ENCODE measurements at places on chromosomes 11 and 22. TPM values are rescaled to one million over a fixed set of nuclear protein-coding genes. Genes with fewer than 3 reads are reported as not detected.

Gene NDUFV1
- 273 TPM for total RNA-seq

DNA sequence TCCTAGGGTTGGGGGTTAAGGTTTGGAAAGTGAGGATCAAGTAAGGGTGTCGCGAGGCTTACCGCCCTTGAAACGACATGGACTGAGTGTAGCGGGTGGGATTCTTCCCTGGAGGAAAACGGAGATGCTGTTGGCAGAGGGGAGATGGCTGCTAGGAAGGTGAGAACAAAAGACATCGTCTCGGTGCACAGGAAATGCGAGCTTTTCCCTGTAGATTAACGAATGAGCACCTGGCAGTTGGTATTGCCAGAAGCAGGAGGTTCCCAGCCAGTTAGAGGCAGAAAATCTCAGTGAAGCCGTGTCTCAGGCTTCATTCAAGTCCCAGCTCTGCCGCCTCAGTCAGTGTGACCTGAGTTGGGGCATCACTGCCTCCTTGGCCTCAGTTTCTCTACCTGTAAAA lies 1.4 kb upstream of the LHFPL7 start:
- DNase-seq = no peak

DNA sequence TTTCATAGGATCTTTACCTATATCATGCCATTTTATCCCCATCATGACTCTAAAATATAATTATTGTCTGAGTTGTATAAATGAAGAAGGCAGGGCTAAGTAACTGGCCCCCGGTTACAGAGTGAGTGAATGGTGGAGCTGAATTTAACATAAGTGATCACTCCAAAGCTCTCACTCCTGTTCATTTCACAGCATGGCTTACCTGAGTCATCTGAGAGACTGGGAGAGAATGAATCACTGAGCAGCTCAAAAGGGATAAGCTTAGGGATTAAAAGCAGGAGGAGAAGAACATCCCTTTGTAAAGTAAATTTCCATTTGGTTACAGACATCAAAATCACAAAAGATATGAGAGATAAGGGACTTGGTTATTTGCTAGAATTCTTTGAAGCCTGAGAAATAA lies 294.0 kb upstream of the CTSC start:
- no peak for DNase-seq

Gene NCAM1
- total RNA-seq = 160 TPM

DNA sequence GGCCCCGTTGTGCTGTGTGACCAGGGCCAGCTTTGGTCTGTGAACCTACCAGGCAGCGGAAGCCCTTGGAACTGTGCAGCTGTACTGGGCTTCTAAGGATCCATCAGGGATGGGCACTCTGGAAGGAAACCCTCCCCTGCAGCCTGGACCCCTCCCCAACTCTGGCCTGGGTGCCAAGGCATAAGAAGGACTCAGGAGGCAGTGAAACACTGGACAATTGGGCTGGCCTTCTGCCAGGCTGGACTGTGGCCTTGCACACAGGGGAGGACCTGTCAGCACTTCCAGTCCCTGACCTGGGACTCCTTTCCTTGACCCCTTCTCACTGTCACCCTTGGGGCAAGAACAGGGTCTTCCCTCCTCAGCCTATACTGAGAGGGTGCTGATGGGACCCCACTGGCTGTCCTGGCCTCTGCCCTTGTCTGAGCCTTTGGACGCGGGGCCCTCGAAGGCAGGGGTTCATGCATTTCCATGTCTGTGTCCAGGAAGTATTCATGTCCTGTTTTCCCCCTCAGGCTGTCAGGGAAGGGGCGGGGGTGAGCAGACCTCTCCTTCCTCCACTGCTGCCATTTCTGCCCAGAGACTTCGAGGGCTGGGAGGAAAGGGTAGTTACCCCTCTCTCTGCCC lies 39.6 kb downstream of the PDE2A start:
- no peak for DNase-seq

DNA sequence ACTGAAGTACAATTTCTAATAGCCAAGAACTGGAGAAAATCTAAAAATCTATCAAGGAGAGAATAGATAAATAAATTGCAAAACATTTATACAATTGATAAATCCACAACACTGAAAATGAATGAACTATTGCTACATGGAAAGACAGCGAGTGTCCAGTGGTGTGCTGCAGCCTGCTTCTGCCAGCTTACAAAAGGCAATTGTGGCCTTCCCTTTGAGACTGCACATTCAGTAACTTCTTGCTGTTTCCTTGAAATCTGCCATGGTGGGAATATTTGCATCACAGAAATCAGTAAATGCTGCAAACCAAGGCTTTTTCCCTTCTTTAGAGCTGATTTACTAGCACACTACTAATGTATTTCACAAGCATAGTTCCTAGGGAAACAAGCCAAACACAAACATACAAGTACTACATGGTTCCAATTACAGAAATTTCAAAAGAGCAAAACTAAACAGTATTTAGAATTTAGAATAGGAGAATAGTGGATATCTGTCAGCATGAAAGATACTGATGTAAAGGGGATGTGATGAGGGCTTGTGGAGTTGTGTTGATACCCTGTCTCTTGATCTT lies 76.9 kb upstream of the TRIM77 start:
- DNase-seq = peak; percentile 5

Gene SLC7A4
- 0.41 TPM for total RNA-seq

Gene TH
- 0.62 TPM for total RNA-seq

Gene HSCB
- 13.2 TPM for total RNA-seq

Gene MAPK8IP2
- total RNA-seq = 1.2 TPM

GRCh38 chr11:68164437-68164836 lies 43.2 kb upstream of the CHKA start:
- no peak for DNase-seq

Gene PAX6
- 0.92 TPM for total RNA-seq

DNA sequence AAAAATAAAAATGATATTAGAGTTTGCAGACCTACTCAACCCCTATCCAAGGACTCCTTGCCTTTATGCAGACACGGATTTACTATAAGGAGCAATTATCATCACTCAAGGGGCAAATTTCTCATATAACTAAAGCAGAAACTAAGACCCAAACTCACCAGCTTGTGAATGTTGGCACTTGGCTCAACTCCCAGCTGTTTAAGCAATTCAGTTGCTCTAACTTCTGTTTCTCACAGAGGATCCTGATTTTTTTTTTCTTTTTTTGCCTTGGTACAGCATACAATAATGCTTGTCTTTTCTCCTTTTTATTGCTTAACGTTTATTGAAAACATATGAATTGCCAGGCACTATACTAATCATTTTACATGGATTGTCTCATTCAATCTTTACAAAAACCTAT lies 9.6 kb upstream of the CBLIF start:
- no peak for DNase-seq

Gene ALDH3B1
- total RNA-seq = 3.8 TPM

DNA sequence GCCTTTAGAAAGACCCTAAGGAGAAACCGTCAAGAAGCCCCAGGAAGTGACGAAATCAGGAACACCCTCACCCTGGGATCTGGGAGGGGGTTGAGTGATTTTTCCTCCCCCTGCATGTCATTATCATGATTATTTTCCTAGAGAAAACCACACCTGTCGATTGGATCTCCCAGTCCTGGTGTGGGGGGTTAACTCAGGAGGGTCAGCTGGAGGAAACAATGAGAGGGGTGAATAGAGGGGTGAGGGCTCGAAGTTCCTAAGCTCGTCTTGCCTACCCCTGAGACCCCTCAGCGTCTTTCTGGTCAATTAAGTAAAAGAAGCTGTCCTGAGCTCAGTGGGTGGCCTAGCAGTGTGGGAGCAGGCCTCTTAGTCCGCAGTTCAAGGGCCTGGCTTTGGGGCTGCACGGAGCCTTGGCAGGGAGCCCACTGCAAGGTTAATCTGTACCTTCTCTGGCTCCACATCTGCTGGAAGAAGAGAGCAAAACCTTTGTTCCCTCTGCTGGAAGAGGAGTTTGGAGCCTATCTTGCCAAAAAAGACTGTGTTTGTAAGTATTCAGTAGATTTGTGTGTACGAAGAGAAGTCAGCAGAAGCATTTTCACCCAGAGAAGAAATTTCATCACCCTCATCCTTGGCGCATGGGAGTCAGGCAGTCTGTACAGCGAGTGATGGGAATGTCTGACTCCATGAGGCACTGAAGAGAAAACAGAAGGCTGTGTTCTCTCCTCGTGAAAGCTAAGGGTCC lies 34.2 kb upstream of the FTH1 start:
- peak; percentile 44 for DNase-seq

- no peak for DNase-seq
These were observed 1.6 kb downstream of the NADSYN1 start for GRCh38 chr11:71454470-71455113.

Gene ANGPTL5
- total RNA-seq = not detected

- peak; percentile 87 for DNase-seq
These were observed 2.2 kb upstream of the CD151 start for GRCh38 chr11:830295-831117.

Gene FGF4
- not detected for total RNA-seq

Gene HIC2
- total RNA-seq = 6.5 TPM

Gene CATSPER1
- total RNA-seq = not detected

- no peak for DNase-seq
These were observed 1.3 kb upstream of the MLC1 start for GRCh38 chr22:50086526-50086925.

DNA sequence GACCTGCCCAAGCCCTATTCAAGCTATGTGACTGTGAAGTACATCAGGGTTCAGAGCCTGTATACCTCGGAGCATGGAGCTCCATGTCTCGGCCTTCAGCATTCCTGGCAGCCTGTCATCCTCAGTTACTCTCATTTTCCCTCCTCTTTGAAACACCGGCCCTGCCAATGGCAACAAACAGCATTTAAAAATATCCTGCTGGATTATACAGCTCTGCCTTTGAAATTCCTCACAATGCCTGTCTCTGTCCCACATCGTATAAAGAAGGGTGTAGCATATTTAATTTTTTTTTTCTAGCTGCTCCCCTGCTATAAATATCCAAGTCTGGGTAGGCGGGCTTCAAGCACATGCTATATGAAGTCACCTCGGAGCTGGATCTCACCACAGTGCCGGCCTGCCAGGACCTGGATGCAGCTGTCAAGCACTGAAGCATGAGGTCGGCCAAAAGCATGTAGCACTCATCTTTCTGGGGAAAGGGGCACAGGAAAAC lies 11.8 kb downstream of the ABTB2 start:
- DNase-seq = peak; percentile 94

Gene IGLL1
- total RNA-seq = 1.5 TPM

DNA sequence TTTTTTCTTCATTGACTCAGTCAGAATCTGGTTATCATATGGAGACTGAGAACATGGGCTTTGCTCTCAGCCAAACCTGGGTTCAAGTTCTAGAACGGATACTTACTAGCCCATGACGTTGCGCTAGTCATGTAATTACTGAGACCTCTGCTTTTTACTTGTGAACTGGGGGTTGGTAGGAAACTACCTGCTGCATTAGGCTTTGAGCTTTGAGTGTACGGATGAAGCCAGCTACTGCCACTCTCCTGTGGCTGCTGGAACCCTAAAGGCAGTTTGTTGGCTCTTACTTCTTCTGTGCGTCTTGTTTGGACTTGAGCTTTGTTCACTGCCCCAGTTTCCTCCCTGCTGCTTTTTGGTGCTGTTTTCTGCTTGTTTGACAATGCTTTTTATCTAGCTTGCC lies 18.1 kb downstream of the PPP6R2 start:
- DNase-seq = no peak

DNA sequence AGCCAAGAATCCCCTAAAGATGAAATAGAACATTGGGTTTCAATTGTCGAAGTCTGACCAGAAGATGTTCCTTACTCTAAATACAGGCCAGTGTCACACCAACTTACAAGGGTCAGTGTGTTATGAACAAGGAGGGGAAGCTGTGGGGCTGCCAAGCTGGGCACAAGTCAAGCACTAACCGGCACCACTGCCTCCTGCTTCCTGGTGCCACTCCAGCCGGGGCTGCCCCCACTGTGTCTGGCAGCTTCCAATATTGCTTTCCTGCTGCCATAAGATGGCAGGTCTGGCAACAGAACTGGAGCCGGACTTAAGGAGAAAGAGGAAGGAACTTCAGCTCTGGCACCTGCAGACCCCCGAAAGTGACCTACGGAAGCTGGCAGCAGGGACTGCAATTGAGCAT lies 13.7 kb upstream of the VPS37C start:
- DNase-seq = no peak

DNA sequence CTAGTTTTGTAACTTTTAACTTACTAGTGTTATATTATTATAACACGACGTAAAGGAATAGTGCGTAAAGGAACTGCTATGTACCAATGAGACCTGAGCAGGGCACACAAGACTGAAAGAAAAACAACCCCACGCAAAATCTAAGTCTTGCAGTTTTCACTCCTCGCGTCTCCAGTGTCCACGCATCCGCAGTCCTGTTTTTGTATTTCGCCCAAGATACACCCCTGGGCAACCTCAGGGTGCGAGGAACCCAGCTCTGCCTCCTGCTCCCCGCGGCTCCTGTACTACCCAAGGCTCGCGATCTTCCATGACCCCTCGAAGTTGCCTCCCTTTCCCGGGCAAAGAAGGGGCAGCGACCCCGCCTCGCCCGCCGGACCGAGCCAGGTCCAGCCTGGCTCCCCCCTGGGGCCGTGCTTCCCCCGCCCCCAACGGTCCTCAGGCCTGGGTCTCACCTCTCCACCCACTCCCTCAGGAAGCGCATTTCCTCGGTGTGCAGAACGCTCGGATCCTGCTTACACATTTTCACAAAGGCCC lies 393 bp downstream of the ST13 start:
- DNase-seq = peak; percentile 45

Gene NPAS4
- 1.4 TPM for total RNA-seq

DNA sequence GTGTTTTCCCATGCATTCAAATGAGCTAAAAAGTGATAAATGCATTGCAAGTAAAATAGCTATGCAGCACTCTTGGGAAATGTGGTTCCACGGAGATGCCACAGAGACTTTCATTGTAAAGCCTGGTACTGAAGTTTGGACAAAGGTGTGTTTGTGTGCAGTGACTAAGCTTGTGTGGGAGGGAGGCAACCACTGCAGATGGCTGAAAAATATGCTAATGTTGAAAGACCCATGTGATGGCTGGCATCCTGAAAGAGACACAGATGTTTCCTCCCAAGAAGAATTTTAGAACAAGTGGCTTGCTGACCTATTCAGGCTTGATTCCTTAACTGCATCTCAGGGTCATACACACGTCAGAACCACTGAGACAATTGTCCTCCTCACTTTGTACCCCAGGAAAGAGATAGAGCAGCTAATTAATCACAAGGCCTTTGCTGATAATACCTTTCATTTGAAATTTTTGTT lies 73.8 kb downstream of the FAM76B start:
- DNase-seq = peak; percentile 25

- DNase-seq = no peak
These were observed 2.0 kb downstream of the USH1C start for GRCh38 chr11:17542249-17542648.

Gene VWCE
- total RNA-seq = 0.41 TPM

DNA sequence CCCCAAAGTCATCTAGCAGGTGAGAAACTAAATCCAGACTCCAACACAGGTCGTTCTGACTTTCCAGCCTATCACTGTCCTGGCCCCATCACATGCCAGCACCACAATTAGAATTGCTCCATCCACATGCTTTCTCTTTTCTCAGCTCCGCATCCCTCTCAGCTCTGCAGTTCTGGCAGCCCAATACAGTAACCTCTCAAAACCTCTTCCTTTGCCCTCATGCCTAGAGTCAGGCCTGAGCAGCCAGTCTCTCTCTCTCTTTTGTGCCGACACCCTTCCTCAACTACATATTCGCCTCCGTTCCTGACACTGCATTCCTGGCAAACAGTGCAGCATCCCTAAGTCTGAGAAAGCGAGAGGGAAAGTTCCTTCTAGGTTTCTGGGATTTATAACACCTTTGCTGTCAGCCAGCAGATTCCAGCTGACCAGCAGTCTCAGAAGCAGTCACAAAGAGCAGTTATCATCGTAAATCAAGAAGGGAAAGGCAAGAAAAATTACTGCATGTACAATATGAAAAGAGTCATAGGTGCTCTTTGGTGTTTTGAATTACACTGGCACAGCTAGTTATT lies 258.0 kb downstream of the FAT3 start:
- no peak for DNase-seq

Data from tongue (tissue), 3 donors.